CD4-positive, alpha-beta T cell treated with Interleukin-6 for 4 hours (primary cell): ENCODE measurements at places on chromosomes 13 and 19.

GRCh38 chr13:66367356-66367755 is 862.8 kb downstream of the PCDH9 start:
- DNase-seq: no peak

DNA sequence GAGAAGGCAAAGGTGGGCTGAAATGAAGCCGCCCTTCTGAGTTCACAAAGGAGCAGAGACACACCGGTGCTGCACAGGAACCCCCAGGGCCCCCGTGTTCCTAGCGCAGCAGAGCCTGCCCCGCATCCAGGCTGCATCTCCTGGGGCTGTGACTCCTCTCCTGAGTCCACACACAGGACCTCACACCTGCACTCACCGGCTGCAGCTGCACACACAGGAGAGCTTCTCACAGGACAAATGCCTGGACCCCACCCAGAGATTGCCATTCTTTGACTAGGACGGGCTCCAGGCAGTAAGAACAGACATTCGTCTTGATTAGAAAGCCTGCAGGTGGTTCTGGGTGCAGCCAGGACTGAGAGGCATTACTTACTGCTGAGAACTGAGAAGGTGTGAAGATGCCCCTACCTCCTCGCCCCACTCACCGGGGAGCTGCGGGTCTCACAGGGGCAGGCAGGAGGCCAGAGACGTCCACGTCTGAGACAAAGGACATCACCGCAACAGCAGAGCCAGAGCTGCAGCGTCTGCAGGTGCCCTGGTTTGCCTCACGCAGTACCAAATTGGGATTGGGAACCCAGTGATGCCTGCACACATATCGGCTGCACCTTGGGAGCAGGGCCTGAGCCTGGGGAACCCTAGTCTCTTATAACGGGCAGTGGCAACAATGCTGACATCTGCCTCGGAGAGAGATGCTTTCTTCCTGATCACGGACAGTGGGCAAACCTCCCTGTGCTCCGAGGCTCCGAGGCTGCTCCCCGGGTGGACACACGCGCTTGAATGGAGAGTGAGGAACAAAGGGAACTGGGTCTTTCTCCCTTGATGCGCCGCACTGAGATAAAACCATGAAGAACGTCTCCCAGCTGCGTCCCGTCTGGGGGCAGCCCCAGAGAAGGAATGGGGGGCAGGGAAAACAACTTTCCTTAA is 50.4 kb downstream of the RASA3 start:
- DNase-seq: no peak

GRCh38 chr19:10544242-10544752 is 593 bp downstream of the ATG4D start:
- peak; percentile 37 for DNase-seq

- no peak for DNase-seq
Measured at GRCh38 chr19:42111811-42112210, 20.4 kb downstream of the POU2F2 start.

DNA sequence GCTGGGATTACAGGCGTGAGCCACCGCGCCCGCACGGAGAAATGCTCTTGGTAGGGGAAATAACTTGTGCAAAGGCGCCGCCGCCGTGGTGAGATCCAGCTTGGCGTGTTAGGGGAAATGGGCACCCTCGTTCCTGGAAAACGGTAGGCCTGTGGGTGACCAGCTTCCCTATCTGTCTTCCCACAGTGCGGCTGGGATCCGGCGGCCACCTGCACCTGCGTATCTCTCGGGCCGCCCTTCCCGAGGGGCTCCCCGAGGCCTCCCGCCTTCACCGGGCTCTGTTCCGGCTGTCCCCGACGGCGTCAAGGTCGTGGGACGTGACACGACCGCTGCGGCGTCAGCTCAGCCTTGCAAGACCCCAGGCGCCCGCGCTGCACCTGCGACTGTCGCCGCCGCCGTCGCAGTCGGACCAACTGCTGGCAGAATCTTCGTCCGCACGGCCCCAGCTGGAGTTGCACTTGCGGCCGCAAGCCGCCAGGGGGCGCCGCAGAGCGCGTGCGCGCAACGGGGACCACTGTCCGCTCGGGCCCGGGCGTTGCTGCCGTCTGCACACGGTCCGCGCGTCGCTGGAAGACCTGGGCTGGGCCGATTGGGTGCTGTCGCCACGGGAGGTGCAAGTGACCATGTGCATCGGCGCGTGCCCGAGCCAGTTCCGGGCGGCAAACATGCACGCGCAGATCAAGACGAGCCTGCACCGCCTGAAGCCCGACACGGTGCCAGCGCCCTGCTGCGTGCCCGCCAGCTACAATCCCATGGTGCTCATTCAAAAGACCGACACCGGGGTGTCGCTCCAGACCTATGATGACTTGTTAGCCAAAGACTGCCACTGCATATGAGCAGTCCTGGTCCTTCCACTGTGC is 2.4 kb downstream of the GDF15 start:
- peak; percentile 80 for DNase-seq
